ENCODE measurements at places on chromosomes 1 and 21.
A peak's percentile ranks its signal among the peaks of the same experiment; 100 is the strongest.

DNA sequence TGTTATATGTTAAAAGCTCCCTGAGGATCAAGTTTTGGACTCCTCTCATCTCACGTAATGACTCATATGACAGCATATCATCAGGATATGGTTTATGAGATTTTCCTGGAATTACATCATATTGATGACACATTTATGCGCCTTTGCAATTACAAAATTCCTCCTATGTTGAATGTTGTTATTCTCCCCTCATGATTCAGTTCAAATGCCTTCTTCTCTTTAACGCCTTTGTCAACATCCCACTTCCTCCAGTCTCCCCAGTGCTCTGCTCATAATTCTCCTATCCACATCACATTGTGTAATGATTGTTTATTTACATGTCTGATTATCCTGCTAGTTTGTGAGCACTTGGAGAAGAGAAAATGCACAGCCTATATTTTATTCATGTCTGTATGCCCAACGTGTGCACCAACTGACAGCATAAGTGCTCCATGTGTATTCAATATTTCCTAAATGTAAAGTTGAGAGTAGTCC is 80.9 kb upstream of the BACH1 start:
- DNase-seq: peak; percentile 90

DNA sequence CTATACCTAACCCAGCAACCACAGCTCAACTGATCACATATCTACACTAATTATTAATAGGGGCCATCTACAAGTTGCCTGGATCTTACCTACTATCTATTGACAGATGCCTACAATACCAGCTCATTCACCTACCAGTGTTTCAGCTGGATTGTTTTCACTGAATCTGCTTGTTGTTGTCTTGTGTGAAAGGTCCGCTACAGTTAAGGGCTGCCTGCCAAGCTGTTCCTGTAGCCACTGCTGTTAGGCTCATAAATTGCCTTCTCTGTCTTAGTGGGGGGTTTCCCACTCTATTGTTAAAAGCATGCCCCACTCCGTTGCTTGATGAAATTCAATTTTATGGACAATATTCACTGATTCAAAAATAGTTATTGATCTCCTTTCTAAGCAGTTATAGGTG is 199.7 kb upstream of the TMPRSS15 start:
- DNase-seq: no peak

DNA sequence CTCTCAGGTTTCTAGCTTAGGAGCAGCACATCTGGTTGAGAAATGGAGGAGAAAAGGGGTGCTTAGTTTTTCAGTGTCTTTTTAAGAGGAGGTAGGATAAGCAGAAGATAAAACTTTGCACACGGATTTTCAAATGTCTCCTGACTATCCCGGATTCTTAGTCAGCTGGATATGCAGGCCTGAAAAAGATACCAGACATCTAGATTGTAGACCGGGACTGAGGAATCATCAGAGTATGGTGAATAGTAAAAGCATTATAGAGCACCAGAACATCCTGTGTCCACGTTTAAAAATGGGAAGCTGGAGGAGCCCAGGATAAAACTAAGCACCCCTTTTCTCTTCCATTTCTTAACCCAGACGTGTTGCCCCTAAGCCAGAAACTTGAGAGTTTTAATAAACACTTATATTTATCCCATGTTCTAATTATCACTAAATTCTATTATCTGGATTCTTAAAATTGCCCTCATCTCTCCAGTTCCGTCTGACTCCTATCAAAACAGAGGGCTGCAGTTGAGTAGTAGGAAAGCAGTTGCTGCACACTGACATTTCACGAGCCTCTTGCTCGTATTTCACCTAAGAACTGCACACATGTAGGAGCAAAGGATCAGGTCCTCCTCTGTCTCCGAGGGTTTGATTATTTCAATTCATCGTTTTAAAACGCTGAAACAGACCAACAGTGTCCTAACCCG is 609 bp downstream of the PIGK start:
- DNase-seq: no peak

- DNase-seq: no peak
Measured at GRCh38 chr1:117563492-117563875, 42.4 kb upstream of the TENT5C start.

- DNase-seq: no peak
Measured at GRCh38 chr21:34113842-34114241, 40.5 kb downstream of the MRPS6 start.

All from MCF 10A (cell line).